ENCODE measurements at places on chromosomes 5 and 9. TPM values are rescaled to one million over a fixed set of nuclear protein-coding genes. Genes with fewer than 3 reads are reported as not detected.

Gene ADAMTSL1
- not detected for total RNA-seq

Gene FOXD1
- total RNA-seq = 0.46 TPM

Gene IFNA2
- not detected for total RNA-seq

Gene RASGRF2
- total RNA-seq = 15.5 TPM

Gene NIM1K
- total RNA-seq = 1.4 TPM

Gene PRRX2
- 0.63 TPM for total RNA-seq

Gene HTR4
- total RNA-seq = not detected

Gene TAF1L
- not detected for total RNA-seq

Gene FCN2
- not detected for total RNA-seq

Gene PFN3
- total RNA-seq = not detected

Gene ATG10
- total RNA-seq = 9.1 TPM

Gene C9orf50
- total RNA-seq = not detected

Gene KIF20A
- 37.5 TPM for total RNA-seq

Gene GGTA1
- not detected for total RNA-seq

Gene EPB41L4A
- 0.04 TPM for total RNA-seq

Gene IL17B
- not detected for total RNA-seq

Gene IFNB1
- total RNA-seq = 0.36 TPM

Gene NPR3
- total RNA-seq = not detected

Gene ENTREP1
- total RNA-seq = not detected

Gene HMCN2
- total RNA-seq = not detected

Gene FXN
- total RNA-seq = 34.4 TPM

Gene STPG3
- total RNA-seq = not detected
